ENCODE measurements at places on chromosomes 3 and 15.

- no peak for DNase-seq
Observed at GRCh38 chr15:61049028-61049427, 180.1 kb downstream of the RORA start.

GRCh38 chr15:95292785-95293450 is 1037.6 kb upstream of the NR2F2 start:
- no peak for DNase-seq

GRCh38 chr3:72113564-72113963 is 328.6 kb upstream of the PROK2 start:
- no peak for DNase-seq

DNA sequence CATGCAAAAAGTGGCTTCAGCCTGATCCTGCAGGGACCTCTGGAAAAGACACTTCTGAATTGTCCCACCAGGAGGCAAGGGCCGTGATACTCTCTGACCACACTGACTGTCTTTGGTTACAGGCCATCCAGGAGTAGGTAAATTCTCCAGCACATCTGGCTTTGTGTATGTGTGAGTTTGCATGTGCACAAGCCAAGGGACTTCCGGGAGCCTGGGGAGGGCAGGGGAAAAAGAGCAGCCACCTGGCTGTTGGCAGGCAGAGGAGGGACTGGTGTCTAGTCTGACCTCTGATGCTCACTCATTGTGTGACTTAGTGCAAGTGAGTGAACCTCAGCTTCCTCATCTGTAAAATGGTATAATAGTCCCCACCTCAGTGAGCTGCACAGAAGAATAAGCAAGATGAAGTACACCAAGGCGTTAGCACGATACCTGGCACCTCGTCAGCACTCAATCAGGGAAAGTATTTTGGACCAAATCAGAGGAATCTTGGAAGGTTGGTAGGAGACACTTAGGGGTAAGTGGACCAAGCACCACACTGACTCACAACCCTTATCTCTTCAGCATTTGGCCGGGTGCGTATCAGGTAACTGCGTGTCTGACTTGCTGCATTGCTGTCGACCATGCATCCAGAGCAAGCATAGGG is 19.1 kb downstream of the KLHL6 start:
- no peak for DNase-seq

DNA sequence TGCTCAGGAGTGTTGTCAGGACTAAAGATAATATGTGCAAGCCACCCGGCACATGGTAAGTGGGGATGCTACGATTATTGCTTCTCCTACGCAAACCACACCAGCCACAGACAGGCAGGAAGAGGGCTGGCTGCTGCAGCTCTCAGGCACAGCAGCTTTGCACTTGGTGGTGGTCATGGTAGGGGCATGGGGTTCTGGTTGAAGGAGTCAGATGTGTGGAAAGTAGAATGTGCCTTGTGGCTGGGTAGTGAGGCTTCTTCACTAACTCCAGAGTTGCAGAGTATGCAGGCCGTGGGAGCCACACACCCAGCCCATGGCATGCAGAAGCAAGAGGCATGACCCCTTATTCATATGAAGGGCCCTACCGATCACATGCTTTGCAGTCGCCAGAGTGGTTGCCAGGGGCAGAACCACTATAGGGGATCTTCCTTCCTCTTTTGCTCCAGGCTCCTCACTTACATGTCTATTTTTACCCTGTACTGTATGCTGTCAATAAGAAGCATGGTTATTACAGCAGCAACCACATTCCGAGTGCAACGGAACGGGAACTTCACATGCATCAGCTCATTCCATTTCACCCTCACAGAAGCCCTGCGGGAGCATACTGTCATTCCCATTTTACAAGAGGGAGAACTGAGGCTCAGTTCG is 59.2 kb upstream of the HERC1 start:
- no peak for DNase-seq

GRCh38 chr3:184663356-184663755 is 48.5 kb downstream of the MAGEF1 start:
- no peak for DNase-seq

GRCh38 chr3:130827486-130827885 is 66.4 kb upstream of the ATP2C1 start:
- DNase-seq = no peak

DNA sequence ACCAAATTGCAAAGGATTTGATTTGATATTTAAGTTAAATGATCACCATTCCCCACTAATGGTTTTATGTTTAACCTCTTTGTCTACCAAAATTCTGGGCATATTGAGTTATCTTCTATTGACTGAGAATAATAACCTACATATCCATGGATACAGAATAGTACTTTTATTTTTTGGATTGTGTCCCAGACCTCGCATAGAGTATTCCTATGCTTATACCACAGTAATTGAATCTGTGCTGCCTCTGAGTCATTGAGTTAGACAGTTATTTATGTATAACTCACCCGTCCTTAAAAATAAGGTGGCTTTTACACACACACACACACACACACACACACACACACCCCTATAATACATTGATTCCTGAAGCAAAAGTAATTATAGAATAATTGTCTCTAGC is 690.1 kb upstream of the BCHE start:
- DNase-seq = no peak

DNA sequence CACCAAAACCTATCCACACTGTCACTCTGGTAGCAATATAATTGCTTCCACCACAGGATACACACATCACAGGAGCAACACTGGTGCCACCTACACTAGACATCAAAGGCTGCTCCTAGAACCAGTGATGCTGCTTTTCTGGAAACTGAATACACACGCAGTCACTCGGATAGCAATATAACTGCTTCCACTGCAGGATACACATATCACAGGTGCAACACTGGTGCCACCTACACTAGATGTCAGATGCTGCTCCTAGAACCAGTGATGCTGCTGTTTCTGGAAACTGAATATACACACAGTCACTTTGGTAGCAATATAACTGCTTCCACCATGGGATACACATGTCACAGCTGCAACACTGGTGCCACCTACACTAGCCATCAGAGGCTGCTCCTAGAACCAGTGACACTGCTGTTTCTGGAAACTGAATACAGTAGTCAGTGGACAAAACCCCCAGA is 6.9 kb upstream of the TNFSF10 start:
- no peak for DNase-seq

DNA sequence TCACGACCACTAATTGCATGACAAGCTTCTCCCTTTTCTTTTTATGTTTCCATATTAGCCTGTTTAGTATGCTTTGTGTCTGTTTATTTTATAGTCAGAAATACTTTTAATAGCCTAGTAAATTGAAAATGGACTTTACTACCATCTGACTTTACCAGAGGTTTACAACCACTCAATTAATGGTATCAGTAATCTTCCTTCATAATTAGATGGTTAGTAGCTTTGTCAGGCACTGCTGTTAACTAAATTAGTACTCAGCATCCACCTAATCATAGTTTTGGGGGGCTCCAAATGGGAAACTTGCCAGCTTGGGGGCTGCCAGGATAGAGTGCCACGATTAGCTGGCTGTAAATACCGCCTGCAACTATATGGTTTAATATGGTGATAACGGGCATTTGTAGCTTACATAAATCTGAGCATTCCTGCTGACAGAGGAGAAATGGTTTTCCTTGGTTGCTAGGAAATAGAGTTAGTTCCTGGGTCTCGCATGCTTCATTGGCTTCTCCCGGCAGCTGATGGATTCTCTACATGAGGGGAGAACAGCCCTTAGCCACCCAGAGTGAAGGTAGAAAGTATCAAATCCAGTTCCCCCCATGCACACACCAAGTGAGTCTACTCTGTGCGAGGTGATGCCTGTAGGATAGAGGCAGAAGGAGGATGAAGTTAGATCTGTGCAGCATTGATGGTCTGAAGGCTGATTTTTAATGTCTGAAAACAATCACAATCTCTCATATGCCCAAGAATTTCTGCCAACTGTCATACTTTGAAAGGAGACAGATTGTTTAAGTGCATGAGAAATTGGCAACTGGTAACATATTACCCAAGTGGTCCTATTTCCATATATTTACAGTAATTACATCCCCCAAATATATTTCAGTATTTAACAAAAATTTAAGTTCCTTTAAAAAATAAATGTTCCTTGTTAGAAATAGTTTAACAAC is 326.6 kb upstream of the PROK2 start:
- no peak for DNase-seq

- DNase-seq = no peak
Observed at GRCh38 chr15:73530649-73531048, 87.7 kb downstream of the REC114 start.

GRCh38 chr3:101878589-101878988 is 29.3 kb downstream of the NFKBIZ start:
- no peak for DNase-seq

DNA sequence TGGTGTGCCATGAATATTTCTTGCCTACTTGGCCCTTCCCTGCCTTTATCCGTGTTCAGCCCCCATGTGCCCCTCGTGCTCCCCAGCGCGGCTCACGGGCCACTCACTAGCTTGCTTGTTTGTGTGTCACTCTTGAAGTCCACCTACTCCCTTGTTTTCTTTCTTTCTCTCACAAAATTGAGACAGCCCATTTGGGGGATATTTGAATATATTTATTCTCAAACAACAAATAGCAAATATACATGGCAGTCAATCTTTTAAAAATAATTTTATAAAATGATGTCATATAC is 82.2 kb downstream of the PLXNA1 start:
- no peak for DNase-seq

DNA sequence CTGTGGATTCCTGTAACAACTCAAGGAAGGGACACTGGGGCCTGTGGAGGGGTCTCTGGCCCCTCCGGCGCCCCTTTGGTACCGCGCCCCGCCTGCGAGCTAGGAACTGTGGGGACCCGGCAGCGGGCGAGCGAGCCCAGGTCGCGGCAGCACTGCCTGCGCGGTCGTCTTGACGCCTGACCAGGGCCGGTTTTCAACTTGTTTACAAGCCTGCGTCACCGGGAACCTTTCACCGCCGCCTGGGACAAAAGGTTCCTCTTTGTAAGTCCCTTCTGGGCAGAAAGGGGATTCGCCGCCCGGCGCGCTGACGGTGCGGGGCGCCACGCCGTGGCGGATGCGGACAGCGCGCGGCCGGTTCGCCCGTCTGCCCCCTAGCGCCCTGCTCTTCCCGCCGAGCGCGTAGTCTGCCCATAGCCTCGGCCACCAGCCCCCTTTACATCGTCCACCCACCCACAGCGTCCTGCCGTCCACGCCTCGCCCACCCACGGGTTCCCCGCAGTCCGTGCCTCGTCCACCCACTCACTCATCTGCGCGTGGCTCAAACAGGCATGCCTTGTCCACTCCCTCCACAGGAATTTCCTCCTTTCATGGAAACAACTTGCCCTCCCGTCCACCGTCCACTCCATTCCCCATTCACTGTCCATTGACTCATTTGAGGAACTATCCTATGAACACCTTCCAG is 5.5 kb upstream of the CFAP100 start:
- DNase-seq = peak; percentile 41

DNA sequence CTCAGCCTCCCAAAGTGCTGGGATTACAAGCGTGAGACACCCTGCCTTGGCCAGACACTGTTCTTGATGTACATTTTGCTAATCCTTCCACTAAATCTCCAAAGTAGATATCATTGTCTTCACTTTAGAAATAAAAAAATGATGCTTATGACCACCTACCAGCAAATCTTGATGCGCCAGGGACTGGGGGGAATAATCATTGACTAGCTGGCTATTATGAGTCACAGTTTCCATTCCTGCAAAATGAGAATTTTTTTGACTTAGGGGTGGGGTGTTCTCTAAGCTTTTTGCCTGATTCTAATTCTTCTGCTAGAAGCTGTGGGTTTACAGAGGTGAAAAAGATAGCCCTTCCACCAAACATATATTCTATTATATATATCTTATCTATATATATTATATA is 17.1 kb upstream of the RFC4 start:
- no peak for DNase-seq

- DNase-seq = no peak
Observed at GRCh38 chr3:134743006-134743405, 52.1 kb upstream of the EPHB1 start.

DNA sequence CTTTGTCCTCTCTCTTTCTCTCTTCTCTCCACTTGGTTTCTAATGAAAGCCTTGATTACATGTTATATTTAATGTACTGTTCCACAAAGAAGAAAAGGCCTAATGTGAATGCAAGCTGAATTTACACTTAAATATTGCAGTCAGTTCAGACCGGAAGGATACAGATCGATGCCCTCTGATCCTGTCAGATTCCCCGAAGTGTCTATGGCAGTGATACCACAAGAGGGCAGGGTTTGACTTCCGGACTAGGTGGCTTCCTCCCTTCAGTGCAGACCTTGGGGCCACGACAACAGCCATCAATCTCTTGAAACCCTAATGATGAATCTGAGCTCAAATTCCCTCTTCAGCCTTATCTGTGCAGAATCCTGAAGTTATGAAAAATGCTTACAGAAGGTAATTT is 29.5 kb downstream of the AGTR1 start:
- no peak for DNase-seq

DNA sequence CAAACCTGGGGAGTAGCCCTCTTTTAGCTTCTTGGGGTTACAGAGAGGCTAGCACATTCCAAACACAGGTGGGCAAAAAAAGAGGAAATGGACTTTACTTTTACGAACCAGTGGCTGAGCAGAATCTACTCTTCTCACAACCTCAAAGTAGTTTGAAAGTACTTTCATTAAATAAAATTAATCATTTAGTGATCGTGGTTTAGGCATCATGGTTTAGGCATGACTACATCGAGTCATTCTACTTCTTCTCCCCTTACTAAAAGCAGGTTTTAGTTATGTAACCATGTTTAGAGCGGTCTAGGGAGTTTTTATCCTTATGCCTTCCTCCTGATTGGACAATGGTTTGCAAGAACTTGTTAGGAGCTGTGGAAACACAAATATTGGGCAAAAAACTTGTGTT is 2.5 kb upstream of the GREM1 start:
- DNase-seq = no peak

DNA sequence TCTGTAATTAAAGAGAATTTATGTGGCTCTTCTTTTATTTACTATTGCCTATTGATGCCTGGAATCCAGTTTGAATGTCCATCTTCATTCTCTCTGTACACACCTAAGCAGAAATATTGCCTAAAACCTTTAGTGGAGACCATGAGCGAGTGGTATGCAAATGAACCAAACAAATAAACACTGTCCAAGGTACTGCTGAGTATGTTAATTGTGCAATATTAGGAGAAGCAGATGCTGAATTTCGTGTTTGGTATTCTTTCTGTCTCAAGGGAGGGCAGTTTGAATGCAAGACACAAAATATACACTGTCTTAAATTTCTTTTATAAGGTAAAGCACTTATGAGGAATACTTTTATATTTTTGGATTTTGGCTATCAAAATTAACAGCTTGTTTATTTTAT is 440.9 kb downstream of the RBMS3 start:
- DNase-seq = no peak

DNA sequence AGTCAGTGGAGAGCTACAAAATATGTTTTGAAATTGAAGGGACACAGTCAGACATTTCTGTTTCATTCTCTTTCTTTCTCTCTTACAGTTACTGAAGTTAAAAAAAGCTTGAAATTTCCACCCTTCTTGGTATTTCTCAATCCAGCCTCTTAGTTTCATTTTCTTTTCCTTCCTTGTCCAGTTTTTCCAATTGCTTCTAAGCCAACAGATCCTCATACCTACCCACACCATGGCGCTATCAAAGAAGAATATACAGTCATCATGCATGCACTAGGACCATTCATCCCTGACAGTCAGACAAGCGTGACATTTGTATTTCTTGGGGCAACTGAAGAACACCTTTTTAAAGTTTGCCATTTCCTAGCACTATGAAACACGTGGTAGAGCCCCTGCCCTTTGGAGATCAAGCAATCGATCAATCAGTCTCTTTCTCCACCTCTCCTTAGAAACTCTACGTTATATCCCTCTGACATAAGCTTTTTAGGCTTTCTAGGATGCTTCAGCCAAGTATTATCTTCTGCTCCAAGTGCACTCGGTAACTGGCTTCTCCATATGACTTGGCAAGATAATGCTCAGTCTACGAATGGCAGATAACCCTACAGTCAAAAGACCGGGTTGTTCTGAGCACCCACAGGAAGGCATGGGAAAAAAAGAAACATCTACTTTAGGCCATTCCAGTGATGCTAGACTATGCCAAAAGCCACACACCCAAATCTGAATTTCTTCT is 65.4 kb downstream of the FBN1 start:
- DNase-seq = no peak
